Hematopoietic multipotent progenitor cell treated with erythropoietin and hydrocortisone succinate and interleukin-3 and kit ligand, for 17 days (in vitro differentiated cells): ENCODE measurements at places on chromosomes 11 and 22.

- no peak for DNase-seq
Measured at GRCh38 chr22:28316014-28316413, 363.6 kb downstream of the TTC28 start.

- no peak for DNase-seq
Measured at GRCh38 chr11:45423036-45423435, 136.9 kb upstream of the SYT13 start.

DNA sequence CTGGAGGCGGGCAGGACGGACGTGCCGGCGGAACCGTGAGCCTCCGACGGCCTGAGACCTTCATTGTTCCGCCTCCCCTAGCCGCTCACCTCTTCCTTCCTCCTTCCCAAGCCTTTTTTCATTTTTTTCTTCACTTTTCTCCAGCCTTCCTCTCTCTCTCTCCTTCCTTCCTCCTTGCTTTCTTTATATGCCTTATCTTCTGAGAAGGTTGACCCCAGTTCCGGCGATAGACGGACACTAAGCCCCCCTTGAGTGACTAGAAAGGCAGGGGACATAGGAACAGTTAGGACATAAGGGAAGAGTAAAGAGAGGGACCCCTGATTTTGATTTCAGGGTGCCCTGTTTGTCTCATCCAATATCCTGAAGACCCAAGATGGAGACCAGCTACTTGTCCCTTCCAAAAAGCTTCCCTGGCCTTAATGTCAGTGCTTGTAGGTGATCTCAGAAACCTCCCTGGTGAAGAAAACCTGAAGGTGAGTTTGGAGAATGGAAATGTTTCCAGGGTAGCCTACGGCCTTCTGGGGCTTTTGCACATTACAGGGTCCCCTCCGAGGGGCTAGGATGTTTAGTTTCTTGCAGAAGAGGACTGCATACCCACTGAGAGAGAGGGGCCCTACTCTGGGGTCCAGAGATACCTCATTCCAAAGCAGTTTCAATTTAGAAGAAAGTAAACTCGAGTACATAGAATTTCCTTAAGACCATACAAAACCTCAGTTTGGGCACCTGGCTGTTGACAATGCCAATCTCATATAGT, 3.5 kb downstream of the ADM start:
- DNase-seq: no peak

DNA sequence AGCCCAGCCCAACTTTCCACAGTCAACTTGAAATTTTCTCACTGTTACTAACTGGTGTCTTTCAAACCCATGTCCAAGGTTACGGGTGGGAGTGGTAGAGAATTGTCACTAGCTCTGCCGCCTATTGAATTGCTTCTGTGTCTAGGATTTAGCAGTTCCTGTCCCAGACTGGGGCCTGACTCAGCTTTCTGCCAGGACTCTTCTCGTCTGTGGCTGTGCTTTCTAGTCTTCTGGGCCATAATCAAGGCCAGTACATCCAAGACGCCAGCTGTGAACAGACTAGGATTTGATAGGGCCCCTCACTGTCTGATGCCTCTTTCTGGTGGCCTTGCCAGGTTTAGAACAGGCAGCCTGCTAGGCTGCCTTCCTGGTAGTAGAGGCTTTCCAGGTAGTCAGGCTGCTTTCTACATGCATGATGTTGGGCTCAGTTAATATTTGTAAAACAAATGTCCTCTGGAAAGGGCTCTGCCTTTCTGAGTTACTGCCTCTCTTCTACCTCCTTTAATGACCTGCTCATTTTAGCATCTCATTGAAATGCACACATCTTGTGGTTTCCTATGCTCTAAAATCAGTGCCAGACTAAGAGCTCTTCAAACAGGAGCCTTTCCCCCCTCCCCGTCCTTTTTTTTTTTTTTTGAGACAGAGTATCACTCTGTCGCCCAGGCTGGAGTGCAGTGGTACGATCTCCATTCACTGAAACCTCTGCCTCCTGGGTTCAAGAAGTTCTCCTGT, 13.1 kb upstream of the HIKESHI start:
- DNase-seq: no peak

- no peak for DNase-seq
Measured at GRCh38 chr11:61134801-61135257, 26.4 kb downstream of the VPS37C start.
